Stimulated activated CD4-positive, alpha-beta T cell treated with anti-CD3 and anti-CD28 coated beads, Interleukin-12 subunit alpha, Interleukin-12 subunit beta, amount 100 ng/mL, for 24 hours (primary cell): ENCODE measurements at places on chromosomes 12 and 14.

GRCh38 chr12:57632958-57633840 is at the start of gene B4GALNT1:
Gene B4GALNT1, minus strand, starts transcription at chr12:57633201. Its CDS starts 1,069 bp downstream, at chr12:57632132.
- DNase-seq = peak; percentile 62

DNA sequence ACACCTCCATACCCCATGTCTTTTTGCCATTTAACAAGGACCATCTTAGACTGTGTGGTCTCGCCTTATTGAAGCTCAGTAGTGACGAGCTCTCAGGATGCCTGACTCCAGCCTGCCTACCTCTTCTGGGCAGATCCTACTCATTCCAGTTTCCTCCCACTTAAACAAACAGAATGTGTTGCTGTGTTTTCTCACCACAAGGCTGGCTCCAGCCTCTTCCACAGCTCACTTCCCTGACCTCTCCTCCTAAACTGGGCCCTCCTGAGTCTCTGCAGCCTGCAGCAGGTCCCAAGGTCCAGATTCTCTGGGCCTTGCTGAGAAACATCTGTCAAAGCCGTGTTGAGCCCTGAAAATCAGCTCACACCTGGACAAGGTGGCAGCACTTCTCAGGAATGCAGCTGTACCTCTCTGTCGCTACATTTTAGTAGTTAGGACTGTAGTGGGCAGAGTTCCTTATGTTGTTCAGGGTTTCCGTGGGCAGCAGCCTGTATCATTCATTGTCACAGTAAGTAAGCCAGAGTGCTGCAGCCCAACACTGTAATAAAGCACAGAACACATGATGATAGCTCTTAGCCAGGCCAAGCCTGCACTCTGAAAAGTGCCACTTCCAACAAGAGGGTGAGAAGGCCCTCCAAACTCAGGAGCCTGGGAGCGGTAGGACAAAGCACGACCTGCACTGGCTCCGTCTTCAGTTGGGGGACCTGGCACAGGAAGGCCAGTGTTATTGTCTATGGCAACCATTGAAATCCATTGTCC is 68.5 kb downstream of the NKX2-1 start:
- DNase-seq = no peak

DNA sequence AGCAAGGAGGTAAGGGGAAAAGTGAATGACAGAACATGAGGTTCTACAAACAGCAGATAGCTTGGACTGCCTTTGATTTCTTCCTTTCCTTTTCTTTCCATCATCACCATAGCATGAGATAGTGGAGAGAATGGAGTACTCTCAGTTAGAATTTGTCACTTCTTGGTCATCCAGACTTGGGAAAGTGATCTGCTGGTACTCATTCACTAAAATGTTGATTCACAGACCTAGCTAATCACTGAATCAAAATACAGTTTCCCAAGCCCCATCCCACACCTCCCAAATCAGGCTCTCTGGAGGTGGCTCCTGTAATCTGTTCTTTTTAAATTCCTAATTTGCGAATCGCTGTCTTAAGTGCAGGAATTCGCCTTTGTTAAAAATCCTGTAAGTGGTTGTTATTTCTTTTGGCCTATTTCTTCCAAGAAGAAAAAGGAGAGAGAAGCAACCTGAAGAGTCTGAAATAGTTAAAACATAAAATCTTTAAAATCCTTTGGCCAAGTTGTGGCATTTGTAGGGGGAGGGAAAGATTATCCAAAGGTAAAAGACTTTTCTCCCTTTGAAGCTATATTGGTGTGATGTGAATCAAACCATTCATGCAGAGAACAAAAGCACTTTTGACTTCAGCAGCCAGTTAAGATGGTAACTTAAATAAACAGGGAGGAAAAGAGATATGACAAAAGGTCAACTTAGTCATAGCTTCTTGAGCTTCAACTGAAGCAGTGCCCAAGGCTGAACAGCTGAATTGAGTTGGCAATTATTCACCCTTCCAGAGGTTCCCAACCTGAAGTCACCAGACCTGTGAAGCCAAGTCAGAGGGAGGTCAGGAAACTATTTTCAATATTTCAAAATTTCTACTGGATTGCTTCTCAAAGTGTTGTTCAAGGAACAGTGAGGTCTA is 255.1 kb upstream of the KRR1 start:
- DNase-seq = no peak

GRCh38 chr14:59583755-59584154 is 7.1 kb upstream of the CCDC175 start:
- DNase-seq = no peak

- DNase-seq = peak; percentile 43
Measured at GRCh38 chr12:111304642-111305071, 64.2 kb downstream of the PHETA1 start.

DNA sequence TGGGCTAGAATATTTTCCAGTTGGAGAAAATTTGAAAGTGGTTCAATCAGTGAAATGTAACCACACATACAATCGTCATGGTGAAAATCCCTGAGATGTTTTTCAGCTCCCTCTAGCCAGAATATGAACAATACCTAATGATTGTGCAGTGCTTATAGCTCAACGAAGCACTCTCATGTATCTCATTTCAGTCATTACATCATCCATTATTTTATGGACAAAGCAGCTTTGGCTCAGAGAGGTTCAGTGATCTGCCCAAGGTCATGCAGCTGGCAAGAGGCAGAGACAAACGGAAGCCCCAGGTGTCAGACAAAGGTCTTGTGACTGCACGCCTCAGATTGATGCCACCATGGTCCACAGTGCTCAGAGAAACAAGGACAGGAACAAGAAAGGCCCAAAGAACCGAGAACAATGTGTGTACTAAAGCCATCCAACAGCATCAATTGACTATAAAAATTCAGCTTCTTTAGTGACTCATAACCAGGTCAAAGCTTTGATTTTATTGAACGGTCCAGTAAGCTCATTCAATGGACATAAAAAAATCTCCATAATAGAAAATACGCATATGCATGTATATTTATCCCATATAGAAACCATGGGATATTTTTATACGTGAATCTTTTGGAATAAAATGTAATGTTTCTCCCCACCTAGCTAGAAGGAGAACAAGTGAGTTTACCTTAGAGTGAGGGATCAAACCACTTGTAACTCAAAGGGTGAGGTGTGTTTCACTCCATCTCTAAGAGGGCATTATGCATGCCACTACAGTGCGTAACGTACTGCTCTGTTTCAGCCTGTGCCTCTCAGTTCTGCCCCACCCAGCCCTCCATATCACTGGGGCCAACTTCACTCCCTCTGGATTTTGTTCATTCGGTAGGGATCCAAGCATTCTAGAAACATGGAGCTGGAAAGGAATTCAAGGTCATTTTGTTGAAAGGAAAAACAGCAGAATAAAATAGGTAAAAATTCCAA is 141.8 kb downstream of the GRIN2B start:
- no peak for DNase-seq

DNA sequence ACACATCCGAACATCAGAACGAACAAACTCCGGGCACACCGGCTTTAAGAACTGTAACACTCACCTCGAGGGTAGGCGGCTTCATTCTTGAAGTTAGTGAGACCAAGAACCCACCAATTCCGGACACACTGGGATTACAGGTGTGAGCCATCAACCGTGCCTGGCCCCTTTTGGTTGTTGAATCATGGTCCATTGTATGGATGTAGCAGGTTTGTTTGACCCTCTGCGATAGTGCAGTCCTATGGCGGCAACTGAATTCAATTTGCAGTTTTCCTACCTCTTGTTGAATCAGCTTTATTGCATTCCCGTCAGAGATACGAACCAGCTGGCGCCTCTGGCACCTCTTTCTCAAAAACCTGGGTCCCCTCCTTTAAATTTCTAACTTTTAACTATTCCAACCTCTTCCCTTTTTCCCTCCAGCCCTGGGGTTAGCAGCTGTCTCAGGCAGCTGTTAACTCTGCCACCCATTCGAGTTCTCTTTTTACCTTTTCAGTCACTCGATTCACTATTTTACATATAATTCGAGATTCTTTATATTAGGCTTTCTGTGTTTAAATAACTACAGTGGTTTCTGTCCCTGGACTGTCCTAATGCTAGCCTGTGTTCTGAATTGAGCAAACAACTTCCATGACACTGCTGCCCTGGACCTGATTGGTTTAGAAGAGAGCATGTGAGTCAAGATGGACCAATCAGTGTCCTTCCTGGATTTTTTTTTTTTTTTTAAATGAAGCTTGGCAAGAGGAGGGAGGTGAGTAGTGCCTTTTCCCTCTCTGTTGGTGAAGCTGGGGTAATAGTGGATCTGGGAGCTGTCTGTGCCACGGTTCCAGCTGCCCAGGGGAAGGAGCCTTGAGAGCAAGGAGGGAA is 261.5 kb downstream of the PCNX1 start:
- no peak for DNase-seq

DNA sequence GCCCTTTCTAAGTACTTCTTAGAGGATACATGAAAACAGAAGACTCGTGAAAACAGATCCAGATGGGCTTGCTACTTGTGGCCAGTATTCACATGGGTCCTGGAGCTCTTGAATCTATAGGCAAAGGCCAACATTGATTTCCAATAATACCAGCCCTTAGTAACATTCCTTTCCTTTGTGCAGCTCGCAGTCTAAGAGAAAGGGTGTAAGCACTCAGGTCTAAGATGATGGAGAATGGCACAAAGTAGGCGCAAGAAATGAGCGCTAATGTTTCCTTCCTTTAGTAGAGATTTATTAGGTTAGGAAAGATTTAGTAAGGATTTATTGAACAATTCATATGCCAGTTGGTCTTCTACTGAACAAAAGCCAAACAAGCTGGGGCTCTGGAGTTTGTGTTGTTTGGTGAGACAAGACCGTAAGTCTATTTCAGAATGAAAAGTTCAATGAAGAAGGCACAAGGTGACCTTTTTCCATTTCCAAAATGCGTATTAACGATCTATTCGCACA is 525 bp downstream of the RNU6-8 start:
- DNase-seq = no peak
